ENCODE measurements at places on chromosomes 11 and 22. TPM values are rescaled to one million over a fixed set of nuclear protein-coding genes. Genes with fewer than 3 reads are reported as not detected.

GRCh38 chr11:118652681-118653181 is 26.7 kb downstream of the TREH start:
- DNase-seq = peak; percentile 28

ZNF280B gene
- total RNA-seq = 0.56 TPM

DNA sequence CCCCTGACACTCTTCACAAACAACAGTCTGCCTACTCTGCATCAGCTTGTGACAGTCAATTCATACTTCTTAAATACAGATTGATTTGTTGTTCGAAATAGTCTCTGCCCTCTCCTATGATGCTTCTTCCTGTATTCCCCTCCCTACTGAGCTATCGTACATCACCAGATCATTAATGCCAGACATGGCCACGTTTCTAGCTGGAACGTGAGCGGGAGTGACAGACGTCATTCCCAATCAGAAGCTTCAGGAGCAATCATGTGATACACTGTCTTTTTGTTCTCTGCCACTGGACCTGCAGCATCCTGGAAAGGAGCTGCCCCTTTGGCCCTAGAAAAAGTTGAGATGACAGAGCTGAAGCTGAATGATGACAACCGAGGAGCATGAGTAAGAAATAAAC is 48.5 kb downstream of the CSNK2A3 start:
- DNase-seq = no peak

DNA sequence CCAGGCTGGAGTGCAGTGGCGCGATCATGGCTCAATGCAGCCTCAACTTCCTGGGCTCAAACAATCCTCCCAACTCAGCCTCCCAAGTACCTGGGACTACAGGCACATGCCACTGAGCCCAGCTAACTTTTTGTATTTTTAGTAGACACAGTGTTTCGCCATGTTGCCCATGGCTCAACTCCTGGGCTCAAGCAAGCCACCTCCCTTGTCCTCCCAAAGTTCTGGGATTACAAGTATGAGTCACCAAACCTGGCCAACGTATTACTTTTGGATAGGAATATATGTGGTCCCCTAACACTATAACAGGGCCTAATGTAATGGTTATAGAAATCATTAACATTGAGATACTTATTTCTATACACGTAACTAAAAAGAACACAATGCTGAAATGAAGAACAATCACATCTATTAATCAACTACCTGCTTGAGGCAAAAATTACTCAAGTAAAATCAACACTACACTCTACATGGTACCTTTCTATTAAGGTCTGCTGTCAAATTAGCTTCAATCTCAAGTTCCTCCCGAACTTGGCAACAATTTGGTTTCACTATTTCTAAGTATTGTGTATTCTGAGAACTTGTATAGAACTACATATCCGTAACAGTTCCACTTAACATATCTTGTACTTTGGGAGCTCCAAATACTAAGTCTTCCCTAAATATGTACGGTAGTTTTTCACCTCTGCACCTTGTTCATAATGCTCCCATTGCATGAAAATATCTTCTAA is 124.9 kb downstream of the FCHSD2 start:
- no peak for DNase-seq

GRCh38 chr11:16096336-16096735 is 260.0 kb downstream of the SOX6 start:
- no peak for DNase-seq

- DNase-seq = no peak
Observed at GRCh38 chr11:77036398-77036797, 2.2 kb downstream of the B3GNT6 start.

- peak; percentile 65 for DNase-seq
Observed at GRCh38 chr22:44531487-44531886, 33.5 kb upstream of the RTL6 start.

- DNase-seq = no peak
Observed at GRCh38 chr22:49300951-49301397, 526.7 kb downstream of the BRD1 start.

GRCh38 chr22:26482161-26482560 is 1.4 kb downstream of the HPS4 start:
- no peak for DNase-seq

- DNase-seq = no peak
Observed at GRCh38 chr11:105371311-105371710, 231.7 kb upstream of the CARD18 start.

DNA sequence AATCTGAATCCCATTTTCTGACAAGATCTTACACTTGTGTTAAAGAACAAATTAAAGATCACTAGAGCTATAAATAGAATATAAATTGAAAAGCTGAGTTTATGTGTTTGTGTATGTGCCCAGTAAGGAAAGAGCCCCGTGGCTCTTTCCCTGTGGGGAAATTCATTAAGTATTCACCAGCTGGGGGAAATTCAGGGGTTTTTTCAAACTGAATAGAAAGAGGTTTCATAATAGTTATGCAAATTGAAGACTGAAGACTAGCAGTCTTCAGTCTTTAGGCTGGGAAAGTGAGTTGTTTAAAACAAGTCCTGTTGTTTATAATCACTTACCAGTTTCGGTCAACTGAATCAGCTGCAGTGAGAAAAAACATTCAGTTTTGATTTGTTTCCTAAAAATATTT is 11.3 kb upstream of the MS4A7 start:
- DNase-seq = no peak

MUS81 gene
- 35.9 TPM for total RNA-seq

DNA sequence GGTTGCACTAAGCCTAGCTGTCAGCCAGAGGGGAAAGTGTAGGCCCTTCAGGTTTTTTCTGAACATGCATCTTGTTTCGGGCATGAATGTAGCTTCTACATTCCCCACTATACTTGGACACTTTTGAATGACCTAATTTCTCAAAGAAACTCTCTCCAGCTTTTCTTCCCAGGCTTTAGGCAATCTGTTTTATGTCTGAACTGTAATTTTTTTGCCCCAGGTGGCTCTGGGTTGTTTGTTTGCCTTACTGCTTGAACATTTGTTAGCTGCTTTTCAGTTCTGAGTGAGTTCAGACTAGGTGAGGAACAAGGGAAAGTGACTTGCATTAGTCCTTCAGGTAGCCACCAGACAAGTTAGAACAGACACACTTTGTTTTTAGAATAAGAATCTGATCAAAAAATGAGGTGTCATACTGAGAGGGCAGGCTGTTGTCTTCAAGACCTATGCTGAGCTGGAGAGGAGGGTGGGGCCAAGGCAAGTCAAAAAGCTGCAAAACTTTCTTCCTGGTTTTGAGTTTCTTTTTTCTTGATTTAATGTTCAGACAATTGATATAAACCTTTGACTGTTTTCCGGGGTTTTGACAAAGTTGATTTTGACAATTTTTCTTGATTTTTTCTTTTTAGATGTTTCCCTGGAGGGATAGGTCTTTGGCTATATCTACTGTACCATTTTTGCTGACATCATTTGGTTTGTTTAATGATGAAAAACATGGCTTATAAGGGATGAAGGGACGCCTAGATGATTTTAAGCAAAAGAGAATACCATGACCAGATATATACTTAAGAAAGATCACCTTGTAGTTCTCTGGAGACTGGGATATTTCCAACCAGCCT is 182.8 kb downstream of the WNT11 start:
- no peak for DNase-seq

DNA sequence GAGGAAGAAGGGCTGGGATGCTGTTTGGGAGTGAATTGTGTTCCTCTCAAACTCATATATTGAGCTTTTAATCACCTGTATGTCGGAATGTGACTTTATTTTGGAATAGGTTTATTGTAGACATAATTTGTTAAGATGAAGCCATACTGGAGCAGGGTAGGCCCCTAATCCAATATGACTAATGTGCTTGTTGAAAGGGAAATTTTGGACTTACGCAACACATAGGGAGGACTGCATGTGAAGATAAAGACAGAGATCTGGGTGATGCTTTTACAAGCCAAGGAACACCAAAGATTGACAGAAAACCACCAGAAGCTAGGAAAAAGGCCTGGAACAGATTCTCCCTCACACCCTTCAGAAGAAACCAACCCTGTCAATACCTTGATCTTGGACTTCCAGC is 43.2 kb upstream of the OVCH2 start:
- no peak for DNase-seq

GRCh38 chr22:25574736-25575135 is 10.3 kb downstream of the GRK3 start:
- DNase-seq = no peak

DNA sequence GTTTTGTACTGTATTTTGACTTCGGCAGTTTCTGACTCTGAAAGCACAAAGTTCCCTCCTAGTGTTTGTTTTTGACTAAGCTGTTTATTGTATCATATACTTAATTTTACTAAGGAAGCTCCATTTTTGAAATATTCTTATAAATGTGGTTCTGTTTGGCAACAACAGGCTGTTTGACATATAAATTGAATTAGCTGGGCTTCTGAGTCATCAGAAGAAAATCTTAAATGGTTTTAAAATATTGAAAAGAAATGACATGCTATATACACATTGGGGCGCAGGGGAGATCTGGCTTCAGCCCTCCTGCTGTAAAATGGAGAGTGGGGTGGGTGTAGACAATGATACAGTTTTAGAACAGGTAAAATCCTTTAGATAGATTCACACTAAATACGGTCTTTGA is 38.6 kb downstream of the SHISA8 start:
- DNase-seq = no peak

TUG1 gene
- total RNA-seq = 45.7 TPM

GRCh38 chr11:95338430-95338991 is 107.5 kb upstream of the SESN3 start:
- DNase-seq = peak; percentile 56

DNA sequence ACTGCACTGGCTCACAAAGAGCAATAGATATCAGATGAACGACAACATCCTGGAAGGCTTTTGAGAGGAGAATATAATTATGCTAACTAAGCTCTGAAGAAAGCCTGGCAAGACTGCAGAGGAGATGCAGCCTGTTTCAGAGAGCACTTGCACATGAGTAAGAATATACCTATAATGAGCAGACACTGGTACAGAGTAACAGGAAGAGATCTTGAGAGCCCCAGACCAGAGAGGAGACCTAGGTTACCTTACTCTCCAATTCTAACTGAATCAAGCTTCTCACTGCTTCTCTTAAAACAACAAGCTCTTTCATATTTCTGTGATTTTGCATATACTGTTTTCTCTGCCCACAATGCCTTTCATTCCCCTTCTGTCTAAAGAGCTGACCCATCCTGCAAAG is 66.5 kb downstream of the FAM168A start:
- DNase-seq = no peak

FXYD6 gene
- total RNA-seq = 51.2 TPM

DNA sequence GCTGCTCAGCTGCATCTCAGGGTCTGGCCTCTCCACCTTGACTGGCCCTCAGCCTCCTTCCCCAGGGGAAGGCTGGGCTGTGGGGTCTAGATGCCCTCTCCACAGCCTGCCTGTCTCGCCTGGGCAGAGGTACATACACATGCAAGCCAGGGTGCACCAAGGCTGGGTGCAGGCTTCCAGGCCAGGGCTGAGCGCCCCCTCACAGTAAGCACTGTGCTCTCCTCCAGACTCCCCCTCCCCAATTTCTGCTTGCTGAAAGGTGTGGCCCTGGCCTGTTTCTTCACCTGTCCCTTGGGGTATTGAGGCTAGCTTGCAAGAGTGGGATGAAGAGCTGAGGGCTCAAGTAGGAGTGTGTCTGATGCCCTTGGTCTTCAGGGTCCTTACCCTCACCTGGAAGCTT is 22.5 kb downstream of the RELT start:
- no peak for DNase-seq

GRCh38 chr11:69444381-69445130 is 36.9 kb upstream of the LINC01488 start:
- DNase-seq = peak; percentile 68
